Left ventricle myocardium superior (tissue), 1 donor: ENCODE measurements at places on chromosomes 7 and 10. TPM values are rescaled to one million over a fixed set of nuclear protein-coding genes. Genes with fewer than 3 reads are reported as not detected.

The CFTR gene
- total RNA-seq, result 3.0 TPM

The SPDYE9 gene
- total RNA-seq, result not detected

The ARL4A gene
- total RNA-seq, result 14.3 TPM

The COL28A1 gene
- 2.7 TPM for total RNA-seq

The AKR1C4 gene
- total RNA-seq, result not detected

The ARF5 gene
- 85.4 TPM for total RNA-seq

The MRC1 gene
- total RNA-seq, result 26.7 TPM

The SNCG gene
- total RNA-seq, result 21.2 TPM
